Hepatocyte (in vitro differentiated cells): ENCODE measurements at places on chromosomes 1 and 21. TPM values are rescaled to one million over a fixed set of nuclear protein-coding genes. Genes with fewer than 3 reads are reported as not detected.

KANK4 gene
- total RNA-seq = 5.5 and 6.0 TPM in 2 replicates

AK4 gene
- 76.1 and 82.7 TPM in 2 replicates for total RNA-seq

GRCh38 chr1:214569357-214570004 is 18.1 kb upstream of the PTPN14 start:
- no peak for DNase-seq
- H3K36me3 ChIP-seq = no peaks in the 10 kb centered on the region
- no peak overlapping the region for H3K4me3 ChIP-seq
- H3K4me1 ChIP-seq = peaks cover 12% of the 10 kb centered on the region

GRCh38 chr1:46793126-46793525 is 5.7 kb upstream of the CYP4B1 start:
- no peak for DNase-seq
- no peaks in the 10 kb centered on the region for H3K4me1 ChIP-seq
- H3K27ac ChIP-seq = no peak overlapping the region
- H3K4me3 ChIP-seq = no peak overlapping the region
- no peaks in the 10 kb centered on the region for H3K27me3 ChIP-seq

KRTAP19-1 gene
- total RNA-seq = not detected in 2 replicates

FOXD3 gene
- total RNA-seq = not detected in 2 replicates
